ENCODE measurements at places on chromosomes 13 and 19.

DNA sequence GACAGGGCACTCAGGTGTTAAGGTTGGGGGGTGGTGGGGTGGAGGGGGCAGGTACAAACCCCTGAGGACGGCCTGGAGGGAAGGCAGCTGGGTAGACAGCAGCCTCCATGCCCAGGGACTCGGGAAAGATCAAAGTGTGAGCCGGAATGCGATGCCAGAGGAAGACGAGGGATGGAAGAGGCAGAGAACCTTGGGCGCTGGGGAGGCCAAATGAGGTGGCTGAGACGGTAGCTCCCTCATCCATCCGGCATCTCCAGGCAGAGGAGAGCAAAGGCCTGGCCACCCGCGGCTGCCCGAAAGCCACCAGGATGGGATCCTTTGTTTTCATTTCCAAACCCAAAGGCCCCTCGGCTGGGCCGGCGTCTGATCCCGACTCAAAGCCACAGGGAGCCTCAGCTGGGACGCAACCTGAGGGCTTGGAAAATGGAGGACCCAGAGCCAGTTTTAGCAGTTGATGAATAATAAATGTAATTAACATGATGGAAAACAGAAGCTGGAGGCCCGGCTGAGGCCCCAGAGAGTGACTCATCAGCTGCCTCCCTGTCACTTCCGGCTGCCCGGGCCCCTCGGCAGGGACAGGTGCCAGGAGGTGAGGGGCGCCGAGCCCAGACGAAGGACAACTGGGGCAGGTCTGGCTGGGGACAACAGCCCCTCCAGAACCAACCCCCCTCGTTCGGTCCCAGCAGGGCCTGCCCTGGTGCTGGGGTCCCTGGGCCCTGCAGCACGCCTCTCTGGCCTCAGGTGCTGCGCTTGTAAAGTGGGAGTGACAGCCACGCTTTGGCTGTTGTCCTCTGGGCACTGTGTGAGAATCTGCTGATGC is 61.6 kb downstream of the CEBPG start:
- DNase-seq, result no peak

DNA sequence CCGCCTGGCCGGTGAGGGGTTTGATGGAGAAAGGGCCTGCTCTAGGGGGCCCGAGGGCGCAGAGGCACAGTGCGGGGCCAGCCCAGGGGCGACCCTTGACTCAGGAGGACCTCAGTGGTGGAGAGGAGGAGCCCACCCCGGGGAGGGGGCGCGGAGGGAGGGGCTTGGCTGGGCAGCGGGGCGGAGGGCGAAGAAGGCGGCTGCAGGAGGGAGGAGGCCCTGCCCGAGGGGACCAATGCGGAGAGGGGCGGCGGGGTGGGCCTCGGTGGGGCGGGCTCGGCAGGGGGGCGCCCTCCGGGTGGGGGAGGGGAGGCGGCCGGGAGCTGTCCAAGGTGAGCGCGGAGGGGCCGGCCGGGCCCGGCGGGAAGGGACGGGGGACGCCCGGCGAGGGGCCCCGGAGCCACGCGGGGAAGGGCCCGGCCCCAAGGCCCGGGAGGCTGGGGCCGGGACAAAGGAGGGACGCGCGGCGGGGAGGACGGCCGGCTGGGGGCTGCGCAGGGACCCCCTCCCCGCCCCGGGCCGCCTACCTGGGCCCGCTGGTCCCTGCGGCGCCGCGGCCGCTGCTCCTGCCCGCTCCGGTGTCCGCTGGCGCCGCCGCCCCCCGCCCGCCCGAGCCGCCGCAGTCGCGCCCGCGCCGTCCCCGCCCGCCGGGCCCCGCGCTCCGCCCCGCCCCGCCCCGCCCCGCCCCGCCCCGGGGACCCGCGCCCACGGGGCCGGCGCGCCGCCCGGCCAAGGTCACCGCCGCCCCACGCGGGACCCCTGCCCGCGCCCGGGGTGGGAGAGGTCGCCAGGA is at the start of gene DIRAS1:
TSS of gene DIRAS1 (minus strand) at position 596 of the 793 bp plus-strand sequence. CDS start 3,566 bp downstream, outside the sequence.
- no peak for DNase-seq

- DNase-seq, result no peak
Measured at GRCh38 chr13:97136418-97136817, 85.7 kb upstream of the MBNL2 start.

- DNase-seq, result no peak
Measured at GRCh38 chr19:47063874-47064273, 15.4 kb upstream of the TMEM160 start.

GRCh38 chr19:34364830-34365462 is at the start of gene GPI:
Gene GPI (plus strand): TSS chr19:34365196. CDS start chr19:34365267, 71 bp downstream.
- DNase-seq, result peak; percentile 92

DNA sequence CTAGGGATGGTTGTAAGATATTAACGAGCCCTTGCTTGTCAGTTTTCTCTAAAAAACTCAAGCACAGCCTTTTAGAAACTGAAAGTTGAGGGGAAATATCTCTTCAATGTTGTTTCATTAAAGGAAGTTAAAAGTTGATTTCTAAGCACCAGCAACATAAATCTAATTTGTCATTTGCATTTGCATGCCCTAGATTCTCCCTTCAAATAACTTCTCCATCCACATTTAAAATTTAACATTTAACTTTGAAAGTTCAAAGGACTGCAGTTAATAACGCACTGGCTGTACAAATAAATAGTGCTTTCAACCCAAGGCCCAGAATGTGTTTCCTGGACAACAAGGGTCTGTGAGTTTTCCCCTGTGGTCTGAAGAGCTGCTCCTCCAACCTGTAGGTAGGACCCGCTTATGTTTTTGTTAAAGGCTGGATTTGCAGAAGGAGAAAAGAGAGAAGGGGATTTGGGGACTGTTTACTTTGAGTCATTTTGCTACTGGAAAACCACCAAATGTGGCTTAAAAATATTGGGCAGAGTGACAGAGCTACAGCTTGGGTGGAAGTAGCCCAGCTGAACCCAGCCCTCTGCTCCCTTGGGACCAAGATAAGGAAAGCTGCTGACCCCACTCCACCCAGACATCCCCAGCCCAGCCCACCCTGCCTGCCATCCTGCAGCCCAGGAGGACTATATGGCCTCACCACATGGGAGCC is 39.8 kb downstream of the TNFRSF19 start:
- no peak for DNase-seq

GRCh38 chr13:79541426-79542049 is 60.6 kb downstream of the NDFIP2 start:
- peak; percentile 24 for DNase-seq

GRCh38 chr13:113902986-113903775 is 39.3 kb upstream of the GAS6 start:
- DNase-seq, result no peak

DNA sequence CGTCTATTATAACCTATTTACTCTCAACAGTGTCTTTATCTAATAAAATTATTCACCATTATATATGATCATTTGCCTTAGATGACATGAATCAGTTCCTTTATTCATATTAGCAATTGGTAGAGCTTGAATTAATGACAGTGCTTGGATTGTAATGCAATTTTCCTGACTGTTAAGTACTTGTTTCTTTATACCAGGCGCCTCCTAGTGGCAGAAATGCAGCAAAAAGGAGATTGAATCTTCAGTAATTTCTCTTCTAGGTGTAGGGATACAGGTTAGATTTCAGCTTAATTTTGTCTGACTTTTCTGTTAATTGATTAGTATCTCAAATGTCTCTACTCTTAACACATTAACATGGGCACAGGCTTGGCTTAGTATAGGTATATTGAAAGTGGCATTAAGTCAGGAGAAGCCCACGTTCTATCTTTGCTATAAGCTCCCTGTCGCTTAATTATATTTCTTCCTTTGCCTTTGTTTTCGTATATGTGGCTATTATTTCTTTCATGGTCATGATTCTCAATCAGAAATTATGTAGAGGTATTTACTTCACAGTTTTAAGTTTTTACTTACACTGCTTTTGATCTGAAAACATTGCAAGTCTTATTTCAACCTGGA is 9.1 kb upstream of the LHFPL6 start:
- peak; percentile 49 for DNase-seq

DNA sequence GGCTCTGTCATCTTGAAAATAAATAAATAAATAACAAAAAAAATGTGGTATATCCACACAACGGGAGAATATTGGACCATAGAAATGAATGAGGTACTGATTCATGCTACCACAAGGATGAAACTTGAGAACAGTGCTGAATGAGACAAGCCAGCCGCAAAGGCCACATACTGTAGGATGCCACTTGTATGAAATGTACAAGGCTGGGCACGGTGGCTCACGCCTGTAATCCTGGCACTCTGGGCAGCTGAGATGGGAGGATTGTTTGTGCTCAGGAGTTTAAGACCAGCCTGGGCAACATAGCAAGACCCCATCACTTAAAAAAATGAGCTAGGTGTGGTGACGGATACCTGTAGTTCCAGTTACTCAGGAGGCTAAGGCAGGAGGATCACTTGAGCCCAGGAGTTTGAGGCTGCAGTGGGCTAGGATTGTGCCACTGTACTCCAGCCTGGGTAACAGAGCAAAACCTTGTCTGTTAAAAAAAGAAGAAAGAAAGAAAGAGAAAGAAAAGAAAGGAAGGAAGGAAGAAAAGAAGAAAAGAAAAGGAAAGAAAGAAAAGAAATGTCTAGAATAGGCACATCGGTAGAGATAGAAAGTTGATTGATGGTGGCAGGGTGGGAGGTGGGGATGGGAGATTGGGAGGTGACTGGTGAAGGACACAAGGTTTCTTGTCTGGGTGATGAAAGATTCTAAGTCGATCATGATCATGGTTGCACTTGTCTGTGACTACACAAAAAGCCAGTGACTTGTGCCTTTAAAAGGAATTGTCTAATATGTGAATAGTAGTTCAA is 20.3 kb downstream of the HPN start:
- DNase-seq, result no peak

GRCh38 chr13:73571376-73571775 is 512.6 kb downstream of the KLF5 start:
- DNase-seq, result no peak

GRCh38 chr13:94701313-94702180 is 10.8 kb downstream of the SOX21 start:
- DNase-seq, result no peak

GRCh38 chr19:39133431-39134270 is 8.1 kb downstream of the PAK4 start:
- DNase-seq, result no peak

DNA sequence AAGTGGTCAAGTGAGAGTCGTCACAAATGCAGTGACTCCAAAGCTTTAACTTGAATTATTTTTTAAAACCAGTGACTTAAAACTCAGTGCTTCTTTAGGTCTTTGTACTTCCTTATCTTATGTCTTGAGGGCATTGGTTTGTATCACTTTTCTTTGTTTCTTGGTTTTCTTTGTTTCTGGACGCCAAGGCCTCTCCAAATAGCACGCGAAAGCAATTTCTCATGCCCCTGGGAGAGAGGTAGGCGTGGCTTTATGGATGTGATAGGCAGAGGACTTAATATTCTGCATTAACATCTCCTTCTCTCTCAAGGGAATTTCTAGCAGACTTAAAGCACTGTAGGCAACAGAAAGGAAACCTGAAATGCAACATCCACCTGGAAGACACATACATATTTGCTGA is 20.6 kb downstream of the UBE2L5 start:
- DNase-seq, result peak; percentile 45

DNA sequence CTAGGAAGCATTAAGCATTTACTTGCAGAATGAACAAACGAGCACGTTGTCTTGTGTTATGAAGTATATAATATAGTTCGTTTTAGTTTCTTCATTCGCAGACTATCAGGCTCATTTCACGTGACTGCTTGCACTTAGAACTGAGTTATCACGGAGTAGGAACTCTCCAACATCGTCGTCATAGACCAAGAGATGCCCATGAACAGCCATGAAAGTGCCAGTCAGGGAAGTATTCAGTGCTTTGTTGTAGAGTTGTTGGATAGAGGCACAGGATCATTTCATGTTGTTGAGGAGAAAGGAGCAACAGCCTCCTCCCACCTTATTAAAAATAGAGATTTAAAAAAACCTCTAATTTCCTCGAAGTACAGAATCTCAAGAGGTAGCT is 977 bp upstream of the IL17D start:
- DNase-seq, result peak; percentile 35

Measured in GM20000 (cell line).